Activated CD4-positive, CD25-positive, alpha-beta regulatory T cell treated with anti-CD3 and anti-CD28 coated beads, Interleukin-2, amount 50 U/mL, for 16 hours (primary cell): ENCODE measurements at places on chromosomes 13 and 19.

- DNase-seq, result no peak
These were observed 7.1 kb downstream of the ZNF20 start for GRCh38 chr19:12133069-12133468.

- DNase-seq, result no peak
These were observed 13.2 kb downstream of the GTF2F2 start for GRCh38 chr13:45133396-45134118.

- DNase-seq, result no peak
These were observed 55.0 kb upstream of the ADGRE1 start for GRCh38 chr19:6832412-6832811.

DNA sequence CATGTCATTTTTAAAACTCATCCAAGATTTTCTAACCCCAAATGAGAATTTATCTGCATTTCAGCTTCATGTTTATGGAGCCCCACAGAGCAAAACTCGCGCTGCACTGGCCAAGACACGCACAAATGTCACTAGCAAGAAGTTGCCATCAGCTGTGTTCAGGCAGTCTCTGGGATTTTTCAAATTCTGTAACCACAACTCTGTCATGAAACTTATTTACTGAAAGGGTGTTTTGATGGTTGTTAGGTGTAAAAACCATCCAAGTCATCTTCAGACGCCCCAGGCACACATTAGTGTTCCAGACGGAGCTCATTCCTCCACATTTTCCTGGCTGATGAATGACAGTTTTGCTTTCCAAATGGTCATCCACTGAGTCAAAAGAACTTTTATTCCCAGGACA, 63.4 kb downstream of the SLC7A1 start:
- DNase-seq, result no peak

- DNase-seq, result no peak
These were observed 33.0 kb upstream of the SGCG start for GRCh38 chr13:23147827-23148226.

DNA sequence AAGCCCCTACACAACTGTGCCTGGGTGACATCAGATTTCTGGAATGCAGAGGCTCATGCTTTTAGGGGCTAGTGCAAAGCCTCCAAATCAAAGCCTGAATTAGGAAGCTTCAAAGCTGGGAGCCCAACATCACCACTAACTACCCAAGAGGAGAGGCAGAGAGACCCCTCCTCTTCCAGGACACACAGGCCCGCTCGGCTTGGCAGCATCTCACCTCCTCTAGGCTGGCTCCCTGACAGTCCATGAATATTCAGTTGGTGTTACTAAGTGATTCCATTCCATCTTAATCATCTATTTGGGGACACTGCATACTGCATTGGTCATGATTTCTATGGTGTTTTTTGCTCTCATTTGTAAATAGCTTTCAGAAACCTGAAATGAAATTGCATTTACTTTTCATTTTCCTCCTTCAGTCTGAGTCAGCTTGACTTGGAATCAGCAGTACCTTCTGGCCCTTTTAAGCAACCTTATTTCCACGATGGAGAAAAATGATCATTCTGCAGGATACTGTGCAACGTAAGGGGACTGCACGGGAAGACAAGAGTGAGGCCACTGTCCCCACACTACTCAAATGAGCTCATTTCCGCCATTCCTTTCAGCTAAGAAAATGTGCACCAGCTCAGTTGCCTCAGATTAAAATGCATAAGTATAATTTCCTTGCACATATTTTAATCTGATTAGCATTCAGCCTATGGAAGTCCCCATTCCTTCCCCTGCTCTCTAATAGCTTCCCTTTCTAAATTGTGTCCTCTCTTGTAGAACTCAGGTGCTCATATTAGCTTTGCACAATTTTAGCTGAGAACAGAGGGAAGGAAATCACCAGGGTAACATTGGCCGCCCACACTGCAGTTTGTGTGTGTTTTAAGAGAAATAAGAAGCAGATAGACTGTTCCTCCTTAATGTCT, 219.9 kb downstream of the RFC3 start:
- no peak for DNase-seq

DNA sequence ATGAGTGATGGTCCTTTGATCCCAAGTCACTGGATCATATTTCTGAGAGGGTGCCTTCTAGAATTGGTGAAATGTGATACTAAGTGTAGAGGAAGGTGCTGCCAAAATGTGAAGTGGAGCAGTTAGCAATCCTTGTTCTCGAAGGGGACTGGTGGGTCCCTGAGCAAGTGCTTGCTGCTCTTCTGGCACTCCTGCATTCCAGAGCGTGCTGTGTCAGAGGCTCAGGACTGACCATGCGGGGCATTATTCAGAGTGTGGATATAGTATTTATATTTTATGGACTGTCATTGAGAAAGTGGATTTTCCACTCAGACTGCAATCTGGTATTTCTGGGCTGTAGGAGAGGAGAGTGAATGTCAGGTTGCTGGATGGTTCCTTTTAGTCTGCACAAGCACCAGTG, 152.6 kb upstream of the KL start:
- no peak for DNase-seq

DNA sequence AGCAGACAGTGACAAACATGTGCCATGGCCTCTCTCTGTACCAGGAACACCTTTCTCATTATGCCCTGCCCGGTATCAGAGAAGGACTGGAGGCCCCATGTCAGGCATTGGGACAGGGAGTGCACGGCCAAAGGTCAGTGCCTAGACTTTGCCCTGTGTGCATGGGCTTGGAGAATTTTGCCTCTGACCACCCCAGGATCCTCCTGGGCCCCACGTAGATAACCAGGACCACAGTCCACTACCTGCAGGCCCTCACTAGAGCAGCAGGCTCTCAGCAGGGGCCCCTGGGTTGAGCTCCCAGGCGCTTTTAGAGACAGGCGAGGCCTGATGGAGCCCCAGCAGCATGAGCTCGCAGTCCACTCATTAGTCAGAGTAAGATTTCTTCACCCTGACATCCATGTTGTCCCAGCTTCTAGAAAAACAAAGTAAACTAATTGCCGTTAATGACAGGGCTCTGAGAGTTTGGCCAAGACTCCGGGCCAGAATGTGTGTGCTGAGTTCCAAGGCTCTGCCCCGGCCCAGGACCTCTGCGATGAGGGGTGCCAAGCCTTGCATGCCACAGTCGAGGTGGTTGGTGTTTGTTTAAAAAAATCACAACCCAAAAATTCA, 42.7 kb downstream of the CAPN12 start:
- no peak for DNase-seq

GRCh38 chr19:35297515-35297848, 5.5 kb downstream of the MAG start:
- no peak for DNase-seq

DNA sequence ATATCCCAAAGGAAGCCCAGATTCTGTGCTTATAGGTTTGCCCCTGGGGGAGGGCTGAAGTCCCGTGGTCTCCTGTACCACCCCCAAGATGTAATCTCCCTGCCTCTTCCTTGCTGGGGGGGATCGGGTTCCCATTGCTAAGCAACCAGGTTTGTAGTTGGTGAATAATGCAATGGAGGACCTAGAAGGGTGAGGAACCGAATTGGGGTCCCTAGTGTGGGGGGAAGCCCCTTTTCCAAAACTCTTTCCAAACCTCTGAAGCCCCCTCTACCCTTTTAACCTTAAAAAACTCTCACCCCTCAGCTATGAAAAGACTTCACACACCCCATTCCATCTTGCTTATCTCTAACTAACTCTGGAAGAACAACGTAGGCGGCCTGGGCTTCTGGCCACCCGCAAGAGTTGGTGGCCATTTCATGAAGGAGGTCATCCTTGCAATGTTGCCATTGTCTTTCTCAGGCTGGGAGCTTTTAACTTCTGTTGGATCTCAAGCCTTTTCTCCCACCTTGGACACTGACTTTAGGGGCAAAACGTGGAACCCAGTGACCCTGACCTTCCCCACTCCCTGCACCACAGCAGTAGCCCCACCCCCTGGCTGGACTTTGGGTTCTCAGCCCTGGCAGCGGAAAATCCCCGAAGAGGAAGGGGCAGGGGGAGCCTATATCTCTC, 661 bp downstream of the PALM3 start:
- DNase-seq, result no peak

- peak; percentile 76 for DNase-seq
These were observed 8.0 kb downstream of the RGCC start for GRCh38 chr13:41465241-41465847.

DNA sequence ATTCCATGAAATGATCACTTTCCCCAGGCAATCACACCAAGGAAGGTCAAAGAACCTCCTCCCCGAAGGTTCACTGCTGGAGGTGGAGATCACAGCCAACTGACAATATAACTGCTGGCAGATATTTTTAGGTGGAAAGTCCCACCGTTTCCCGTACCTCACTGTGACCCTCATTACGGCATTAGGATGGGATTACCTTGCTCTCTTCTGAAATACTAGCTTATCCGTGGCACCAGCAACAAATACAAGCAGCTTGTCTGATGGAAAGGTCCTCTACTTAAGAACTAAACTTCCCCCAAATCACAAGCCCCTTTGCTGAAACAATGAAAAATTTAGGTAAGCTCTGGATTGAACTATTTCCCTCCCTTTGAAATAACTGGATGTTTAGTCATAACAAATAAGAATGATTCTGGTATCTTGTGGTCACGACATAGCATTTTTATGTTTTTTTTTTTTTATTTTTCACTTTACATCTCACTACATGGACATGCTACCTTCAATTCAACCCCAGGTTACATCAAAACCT, 178.9 kb downstream of the COL4A1 start:
- DNase-seq, result no peak

DNA sequence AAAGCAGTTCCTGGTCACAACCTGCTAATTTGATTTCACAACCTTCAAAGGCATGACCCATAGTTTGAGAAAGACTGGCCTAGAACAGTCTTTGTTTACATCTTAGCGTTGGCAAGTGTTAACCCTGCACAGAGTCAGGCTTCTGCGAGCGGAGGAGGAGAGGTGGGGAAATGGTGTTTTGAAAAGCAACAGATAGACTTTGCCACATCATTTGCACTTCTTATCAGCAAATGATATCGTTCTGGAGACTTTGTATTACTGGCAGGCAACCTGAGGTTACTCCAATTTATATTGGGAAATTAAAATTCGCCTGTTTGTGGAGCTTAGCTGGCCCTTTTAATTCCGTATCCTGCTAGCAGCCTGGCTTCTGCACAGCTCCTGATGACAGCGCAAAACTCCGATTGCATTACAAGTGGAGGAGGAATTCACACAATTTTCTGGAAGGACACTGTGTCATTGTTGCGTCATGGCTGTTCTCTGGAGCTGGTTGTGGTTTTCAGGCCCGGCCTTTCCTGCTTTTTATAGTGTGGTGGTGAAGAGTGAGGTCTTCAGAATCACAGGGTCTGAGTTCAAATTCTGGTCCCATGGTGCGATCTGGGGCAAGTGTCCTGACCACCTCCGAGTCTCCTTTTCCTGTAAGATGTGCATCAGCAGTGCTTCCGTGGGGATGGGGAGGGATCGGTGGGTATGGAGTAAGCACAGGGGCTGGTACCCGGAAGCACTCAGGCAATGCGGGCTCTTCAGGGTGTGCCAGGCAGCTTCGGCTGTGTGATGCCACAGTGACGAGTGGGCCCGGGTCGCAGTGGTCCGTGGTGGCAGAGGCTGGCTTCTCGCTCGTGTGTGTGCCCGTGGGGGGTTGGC, 49.1 kb upstream of the EHD2 start:
- no peak for DNase-seq

DNA sequence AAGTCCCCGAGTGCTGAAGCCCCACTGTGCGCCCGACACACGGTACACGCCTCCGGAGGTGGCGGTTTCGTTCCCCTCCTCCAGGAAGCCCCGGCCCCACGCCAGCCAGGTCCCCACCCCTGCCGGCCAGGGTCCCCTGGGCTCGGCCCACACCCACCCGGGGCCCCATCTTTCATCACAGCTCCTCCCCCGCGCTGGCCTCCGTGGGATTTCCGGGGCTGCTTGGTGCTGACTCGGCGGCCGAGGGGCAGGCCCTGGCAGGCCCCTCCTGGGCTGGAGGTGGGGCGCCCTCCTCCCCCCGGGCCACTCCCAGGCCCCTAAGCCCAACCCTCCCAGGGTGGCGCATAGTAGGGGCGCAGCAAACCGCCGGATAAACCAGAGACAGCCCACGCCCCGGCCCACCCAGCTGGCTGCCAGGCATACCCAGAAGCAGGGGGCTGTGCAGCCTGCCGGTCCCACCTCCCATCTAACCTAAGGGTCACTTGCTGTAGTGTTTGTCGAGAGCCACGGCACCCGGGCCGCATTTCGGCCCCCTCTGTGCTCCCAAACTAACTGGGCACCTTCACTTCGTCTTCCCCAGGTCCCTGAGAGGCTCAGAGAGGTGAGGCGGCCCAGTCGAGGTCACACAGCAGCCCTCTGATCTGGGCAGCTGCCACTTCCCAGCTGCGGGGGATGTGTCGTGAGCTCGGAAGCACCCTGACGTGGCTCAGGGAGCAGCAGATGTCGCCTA, 6.6 kb downstream of the ZBTB7A start:
- no peak for DNase-seq

- no peak for DNase-seq
These were observed 74.9 kb downstream of the SIPA1L3 start for GRCh38 chr19:37981785-37982475.

GRCh38 chr13:32548837-32549236, 10.2 kb upstream of the N4BP2L2 start:
- DNase-seq, result no peak

GRCh38 chr13:60990032-60990733, 425.5 kb downstream of the PCDH20 start:
- DNase-seq, result no peak

DNA sequence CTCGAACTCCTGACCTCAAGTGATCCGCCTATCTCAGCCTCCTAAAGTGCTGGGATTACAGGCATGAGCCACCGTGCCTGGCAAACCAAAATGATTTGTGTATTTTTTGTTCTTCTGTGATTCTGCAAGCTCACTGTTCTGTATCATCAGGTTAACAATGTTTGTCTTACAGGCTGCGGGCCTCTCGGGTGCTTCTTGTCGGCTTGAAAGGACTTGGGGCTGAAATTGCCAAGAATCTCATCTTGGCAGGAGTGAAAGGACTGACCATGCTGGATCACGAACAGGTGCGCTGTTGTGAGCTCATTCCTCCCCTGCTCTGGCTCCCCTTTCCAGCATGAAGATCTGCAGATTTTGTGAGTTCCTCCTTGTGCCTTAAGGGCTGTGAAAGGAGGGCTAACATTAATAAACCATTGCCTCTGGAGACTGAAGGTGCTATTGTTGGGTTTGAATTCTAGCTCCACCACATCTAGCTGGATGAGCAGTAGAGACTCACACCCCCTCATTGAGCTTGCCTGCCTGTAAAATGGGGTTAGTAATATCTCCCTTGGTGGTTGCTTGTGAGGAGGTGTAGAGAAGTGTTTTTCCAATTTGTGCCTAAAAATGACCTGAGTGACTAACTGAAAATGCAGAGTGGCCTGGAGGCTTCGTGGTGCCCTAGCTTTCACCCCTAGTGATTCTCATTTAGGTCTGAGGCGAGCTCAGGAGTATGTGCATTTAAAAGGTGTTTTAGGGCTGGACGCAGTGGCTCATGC, 12.9 kb downstream of the SAE1 start:
- DNase-seq, result no peak

GRCh38 chr13:24894972-24895300, 131.0 kb downstream of the RNF17 start:
- no peak for DNase-seq

DNA sequence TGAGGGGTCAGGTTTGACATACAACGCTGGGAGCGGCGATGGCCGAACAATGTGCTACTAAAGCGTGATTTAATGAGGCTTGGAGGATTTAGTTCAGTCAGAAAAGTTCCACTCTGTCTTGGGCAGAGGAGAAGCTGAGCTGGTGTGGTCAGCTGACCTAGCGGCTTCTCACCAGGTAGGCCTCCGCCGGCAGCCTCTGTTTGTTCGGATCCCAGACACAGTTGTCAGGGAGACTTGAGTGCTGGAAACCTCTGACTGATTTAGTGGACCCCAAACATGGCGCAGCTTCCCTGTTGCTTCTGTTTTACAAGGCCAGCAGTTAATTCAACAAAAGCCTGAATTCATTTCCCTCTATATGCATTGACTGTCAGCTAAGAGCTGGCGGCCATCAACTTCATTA, 36.5 kb upstream of the OLFM4 start:
- no peak for DNase-seq

- peak; percentile 81 for DNase-seq
These were observed at the start of gene KASH5 for GRCh38 chr19:49387936-49388372. KASH5 (plus strand) TSS chr19:49388249; CDS start chr19:49390884, 2,635 bp downstream.
